Activated T-cell treated with anti-CD3 and anti-CD28 coated beads for 4 hours (primary cell): ENCODE measurements at places on chromosomes 6 and 20.

DNA sequence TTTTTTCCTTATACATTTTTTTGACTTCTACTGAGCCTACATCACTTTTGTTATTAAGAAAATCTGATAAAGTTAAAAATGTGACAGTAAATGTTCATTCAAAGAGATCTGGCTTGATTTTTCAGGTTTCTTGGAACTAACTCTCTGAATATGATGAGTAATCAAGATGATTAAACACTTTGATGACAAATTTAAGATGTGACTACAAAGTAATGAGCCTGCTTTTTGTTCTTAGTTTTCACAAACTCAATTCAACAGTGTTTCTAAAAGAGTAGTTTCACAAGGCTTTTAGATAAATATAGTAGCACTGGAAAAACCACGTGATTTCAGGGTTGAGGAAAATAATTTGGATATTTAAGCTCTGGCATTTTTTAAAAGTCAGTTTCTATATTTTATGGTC lies 37.9 kb upstream of the HDDC2 start:
- DNase-seq: no peak

DNA sequence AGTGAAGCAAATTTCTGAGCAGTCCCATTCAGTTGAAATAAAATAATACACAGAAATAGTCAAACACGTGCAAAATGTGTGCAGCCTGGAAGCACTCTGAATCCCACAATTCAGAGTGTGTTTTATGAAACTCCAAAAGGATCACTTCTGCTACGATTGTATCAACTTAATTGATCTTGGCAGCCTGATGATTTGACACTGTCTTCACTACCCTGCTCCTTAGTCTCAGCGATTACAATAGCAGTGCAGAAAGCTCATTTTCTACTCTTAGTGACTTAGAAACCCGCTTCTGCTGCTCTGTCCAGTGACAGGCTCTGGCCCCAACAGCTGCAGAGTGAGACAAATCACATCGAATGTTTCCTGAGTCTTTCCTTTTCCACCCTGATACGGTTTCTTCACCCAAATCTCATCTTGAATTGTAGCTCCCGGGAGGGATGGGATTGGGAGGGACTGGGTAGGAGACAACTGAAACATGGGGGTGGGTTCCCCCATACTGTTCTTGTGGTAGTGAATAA lies 16.2 kb upstream of the EMILIN3 start:
- DNase-seq: no peak

DNA sequence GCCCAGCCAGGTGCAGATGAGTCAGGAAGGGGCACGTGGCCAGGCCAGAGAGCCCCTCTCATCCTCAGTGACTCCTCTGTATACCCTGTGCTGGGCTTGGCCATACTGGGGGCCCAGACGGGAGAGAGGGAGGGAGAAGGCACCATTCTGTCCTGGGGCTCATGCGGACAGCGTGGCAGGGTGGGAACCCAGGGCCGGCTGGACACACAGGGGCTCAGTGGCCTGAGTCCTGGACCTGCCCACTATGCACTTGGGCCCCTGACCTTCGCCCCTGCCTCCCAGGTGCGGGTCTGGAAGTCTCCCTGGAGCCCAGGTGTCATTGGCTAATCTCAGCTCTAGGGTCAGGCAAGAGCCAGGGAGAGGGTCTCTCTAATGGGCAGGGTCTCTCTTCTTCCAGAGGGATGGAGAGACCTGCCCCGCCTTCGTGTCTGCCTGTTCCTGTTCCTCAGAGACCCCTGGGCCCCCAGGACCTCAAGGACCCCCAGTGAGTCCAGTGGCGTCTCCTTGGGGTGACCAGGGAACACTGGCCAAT lies 27.7 kb downstream of the COL20A1 start:
- DNase-seq: no peak

DNA sequence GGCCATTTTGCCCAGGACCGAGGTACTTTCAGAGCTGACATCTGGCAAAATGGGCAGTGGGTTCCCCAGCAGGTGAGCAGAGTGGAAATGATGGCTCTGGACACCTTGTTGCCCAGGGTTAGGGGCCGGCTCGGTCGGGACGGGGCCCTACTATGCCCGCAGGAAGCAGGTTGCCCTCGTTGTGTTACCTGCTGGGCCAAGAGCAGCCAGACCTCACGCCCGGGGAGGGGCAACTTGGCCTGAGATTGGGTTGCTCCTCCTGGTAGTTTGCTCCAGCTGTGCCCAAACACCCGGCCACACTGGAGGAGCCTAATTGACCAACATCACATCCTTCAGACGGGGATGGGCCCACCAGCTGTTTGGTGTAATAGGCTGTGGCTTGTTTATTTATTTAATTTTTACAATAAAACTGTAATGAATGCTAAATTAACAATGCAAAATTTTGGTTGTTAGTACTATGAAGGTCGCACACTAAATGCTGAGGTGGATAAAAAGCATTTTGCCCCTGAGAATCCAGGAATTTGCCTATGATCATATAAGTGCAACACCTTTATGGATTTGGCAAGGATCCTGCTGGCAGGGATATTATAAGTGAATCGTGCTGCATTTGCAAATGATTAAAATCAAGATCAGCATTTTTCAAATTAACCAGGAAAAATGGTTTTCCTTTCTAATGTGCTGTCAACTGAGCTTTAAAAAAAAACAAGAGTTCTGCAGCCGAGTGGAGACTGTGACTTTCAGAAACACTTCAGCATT lies 26.6 kb upstream of the PCMTD2 start:
- DNase-seq: no peak

GRCh38 chr6:225121-225721 lies 67.1 kb upstream of the DUSP22 start:
- peak; percentile 41 for DNase-seq
